CD4-positive, alpha-beta T cell treated with Interleukin-4 for 4 hours (primary cell): ENCODE measurements at places on chromosomes 3 and 15.

DNA sequence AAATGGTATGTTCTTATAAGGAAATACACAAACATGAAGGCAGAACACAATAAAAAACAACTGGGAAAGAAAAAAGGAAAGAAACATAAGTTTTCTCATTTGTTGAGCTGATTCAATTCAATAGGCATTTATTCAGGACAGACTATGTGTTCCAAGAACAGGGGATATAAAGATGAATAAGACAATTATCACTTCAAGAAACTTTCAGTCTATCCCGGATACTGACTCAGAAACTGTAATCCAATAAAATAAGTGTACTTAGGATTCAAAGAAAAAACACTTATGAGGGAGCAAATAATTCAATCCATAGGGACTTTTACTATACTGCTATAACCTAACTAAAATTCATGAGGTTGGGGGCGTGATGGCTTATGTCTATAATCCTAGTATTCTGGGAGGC, 3.5 kb upstream of the POPDC2 start:
- DNase-seq, result no peak

DNA sequence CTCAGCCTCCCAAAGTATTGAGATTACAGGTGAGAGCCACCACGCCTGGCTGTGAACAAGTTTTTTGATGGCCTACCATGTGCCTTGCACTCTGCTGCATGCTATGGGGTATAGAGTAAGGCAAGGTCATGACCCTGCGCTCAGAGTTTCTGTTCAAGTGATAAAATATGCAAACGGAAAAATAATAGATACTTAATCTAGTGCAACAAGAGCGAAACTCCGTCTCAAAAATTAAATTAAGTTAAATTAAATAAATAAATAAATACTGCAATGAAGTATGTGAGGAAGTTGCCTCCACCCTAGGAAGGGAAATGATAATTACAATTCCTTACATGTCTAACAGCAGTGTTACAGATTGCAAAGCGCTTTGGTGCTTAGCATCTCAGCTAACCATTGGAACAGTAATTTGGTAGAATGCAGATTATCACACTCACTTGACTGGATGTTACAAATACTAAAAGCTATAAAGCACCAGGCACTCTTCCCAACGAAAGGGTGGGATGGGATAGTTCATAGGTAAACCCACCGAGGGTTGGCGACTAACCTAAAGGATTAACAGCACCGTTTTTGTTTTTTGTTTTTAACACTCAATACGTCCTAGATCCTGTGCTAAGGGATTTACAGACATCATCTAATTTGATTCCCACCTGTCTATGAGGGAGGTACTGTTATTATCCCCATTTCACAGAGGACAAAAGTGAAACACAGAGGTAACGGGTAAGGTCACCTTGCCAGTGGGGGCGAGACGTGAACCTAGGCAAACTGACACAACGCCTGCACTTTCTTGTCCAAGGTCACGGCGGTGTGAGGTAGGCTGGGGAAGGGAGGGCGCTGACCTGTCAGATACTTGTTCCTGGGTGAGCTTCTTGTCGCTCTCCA, 793 bp upstream of the FANCD2 start:
- DNase-seq, result no peak

DNA sequence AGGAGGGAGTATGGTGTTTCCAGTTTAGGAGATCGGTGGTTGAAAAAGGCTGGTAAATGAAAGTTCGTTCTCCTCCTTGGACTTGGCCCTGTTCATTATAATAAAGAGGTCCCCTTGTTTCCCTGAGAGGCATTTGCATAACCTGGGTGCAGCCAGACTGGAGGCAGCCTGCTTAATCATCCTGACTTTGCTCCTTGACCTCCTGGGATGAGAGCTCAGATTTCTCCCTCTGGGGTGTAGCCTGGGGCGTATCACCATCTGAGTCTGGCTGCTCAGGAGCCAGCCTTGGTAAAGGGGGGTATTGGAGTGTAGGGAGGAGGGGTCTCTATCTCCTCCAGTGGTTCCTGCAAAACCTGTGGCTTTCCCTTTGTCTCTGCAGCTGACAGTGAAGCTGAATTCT, 21.3 kb upstream of the ACAD9 start:
- no peak for DNase-seq

DNA sequence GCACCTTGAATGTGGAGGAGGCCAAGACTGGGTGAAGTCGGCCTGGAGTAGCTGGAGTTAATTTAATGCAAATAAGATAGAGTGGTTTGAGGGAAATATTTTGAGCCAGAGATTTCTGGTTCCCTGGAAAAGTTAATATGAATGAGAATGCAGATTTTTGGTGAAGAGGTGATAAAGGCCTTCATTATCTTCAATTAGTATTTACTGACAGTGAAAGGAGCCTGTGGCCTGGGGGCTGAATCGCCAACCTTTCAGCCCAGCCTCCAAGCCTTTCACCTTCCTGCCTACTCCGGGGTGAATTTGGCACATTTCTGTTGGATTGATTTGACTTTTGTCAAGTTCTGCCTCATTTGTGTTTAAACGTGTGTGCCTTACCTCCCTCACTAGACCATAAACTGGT, 147.8 kb downstream of the SOX2 start:
- DNase-seq, result no peak

- no peak for DNase-seq
Measured at GRCh38 chr15:29278436-29279105, 8.9 kb upstream of the NSMCE3 start.

DNA sequence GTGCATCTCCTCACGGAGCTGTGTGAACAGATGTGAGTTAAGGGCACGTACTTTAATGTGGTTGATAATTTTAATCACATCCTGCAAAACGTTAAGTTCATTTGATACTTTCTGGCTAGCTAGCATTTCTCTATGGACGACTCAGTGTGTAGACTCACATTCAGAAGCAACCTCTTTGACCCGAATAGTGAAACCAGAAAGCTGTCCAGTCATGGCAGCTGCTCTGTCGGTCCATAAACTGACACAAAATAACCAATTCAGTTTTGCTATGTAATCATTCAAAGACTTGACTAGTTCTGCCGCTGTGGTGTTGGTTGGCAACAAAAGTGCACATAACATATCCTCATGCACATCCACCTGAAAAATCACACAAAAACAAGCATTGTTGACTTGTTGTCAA, 3.7 kb upstream of the GFM1 start:
- no peak for DNase-seq

GRCh38 chr15:34999906-35000305, 11.8 kb upstream of the ZNF770 start:
- DNase-seq, result no peak

- DNase-seq, result no peak
Measured at GRCh38 chr3:128623762-128624176, 26.8 kb downstream of the RPN1 start.

DNA sequence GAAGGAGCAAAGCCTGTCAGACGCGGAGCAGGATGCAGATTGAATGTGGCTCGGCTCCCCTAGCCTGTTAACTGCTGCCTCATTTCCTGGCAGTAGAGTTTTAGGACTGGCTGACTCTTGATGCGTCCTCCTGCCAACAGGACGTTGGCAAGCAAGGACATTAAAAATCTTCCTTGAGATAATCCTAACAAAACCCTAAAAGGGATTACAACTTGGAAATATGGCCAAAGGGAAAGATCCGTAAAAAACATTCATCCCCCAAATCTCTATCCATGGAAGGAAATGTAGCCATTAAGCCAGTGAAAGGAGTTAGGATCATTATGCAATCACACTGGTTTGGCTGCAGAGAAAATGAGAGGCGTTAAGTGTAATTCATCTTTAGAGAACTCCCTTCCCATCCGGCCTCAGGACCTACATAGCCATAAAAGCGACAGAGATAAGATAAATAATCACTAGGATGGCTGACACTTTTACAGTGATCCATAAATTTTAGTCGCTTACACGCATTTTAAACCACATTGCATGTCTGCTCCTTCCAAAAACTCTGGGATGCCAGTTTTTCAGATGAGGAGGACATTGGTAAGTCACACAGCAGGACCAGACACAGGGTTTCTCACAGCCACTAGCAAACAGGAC, 44.5 kb upstream of the C3orf80 start:
- DNase-seq, result no peak

DNA sequence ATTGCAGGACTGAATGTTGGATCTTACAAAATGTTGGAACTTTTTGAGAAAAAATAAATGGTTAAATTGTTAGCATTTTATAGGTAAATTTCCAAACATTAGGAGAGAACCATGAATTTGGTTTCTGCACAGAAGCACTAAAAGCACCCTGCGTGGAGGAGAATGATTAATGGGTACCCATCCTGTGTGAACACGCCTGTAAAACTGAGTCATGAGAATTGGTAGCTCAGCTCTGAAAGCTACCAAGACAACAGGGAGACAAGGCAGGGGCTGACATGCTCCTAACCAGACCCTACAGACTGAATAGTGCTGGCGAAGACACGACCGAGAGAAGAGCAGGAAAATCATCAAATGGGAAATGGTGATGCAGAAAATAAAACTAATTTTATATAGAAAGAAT, 32.4 kb upstream of the MTMR10 start:
- no peak for DNase-seq

- DNase-seq, result no peak
Measured at GRCh38 chr3:16148783-16149182, 25.7 kb upstream of the GALNT15 start.

GRCh38 chr3:194386066-194386465, 13.0 kb downstream of the GP5 start:
- DNase-seq, result no peak

- no peak for DNase-seq
Measured at GRCh38 chr3:191139736-191140135, 59.3 kb upstream of the OSTN start.

- DNase-seq, result no peak
Measured at GRCh38 chr3:2614578-2614977, 495.6 kb downstream of the IL5RA start.

GRCh38 chr3:64871834-64872249, 184.0 kb upstream of the ADAMTS9 start:
- DNase-seq, result no peak

DNA sequence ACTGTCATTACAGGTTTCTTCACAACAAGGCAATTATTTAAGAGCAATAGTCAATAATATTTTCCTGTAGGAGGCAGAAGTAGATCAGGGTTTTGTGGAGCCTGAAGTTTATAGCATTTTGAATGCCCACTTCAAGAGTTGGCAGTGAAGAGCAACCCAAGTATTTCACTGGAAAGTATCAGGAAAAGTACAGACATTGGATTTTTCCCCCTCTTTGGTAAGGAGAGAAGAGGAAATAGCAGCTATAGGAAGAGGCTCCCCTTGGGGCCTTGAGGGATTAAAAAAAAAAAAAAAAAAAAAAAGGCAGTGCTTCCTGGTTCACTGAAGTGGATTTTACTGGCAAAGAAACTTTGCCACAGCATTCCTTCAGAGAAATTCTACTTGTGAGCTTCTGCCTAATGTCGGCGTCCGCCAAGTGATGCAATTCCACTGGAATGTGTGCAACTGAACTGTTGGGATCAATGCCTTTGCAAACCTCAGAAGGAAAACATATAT, 5.7 kb upstream of the CNTN6 start:
- no peak for DNase-seq

- no peak for DNase-seq
Measured at GRCh38 chr3:4751029-4751501, 228.2 kb upstream of the BHLHE40 start.

- DNase-seq, result no peak
Measured at GRCh38 chr3:61741551-61741950, 180.2 kb downstream of the PTPRG start.

- no peak for DNase-seq
Measured at GRCh38 chr3:167920747-167921146, 175.0 kb downstream of the GOLIM4 start.

- DNase-seq, result no peak
Measured at GRCh38 chr15:41977757-41978383, 5.5 kb upstream of the EHD4 start.

- DNase-seq, result no peak
Measured at GRCh38 chr3:197376735-197377555, 78.5 kb upstream of the DLG1 start.

DNA sequence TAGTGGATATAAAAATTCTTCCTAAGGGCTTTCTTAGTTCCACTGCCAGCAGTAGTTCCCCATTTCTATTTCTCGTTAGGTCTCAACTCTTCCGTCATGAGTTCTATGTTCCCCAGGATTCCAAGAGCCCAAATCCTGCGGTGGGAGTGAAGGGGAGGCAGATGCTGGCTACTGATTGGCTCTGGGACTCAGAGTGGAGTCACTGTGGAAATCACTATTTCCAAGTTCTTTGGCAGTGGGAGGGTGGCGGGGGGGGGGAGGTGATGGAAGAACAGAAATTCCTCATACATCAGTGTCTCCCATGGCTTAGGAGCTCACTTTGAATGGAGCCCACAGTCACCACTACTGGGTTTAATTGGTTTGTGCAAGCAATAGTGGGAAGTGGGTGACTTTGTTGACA, 5.6 kb downstream of the CCR1 start:
- no peak for DNase-seq

DNA sequence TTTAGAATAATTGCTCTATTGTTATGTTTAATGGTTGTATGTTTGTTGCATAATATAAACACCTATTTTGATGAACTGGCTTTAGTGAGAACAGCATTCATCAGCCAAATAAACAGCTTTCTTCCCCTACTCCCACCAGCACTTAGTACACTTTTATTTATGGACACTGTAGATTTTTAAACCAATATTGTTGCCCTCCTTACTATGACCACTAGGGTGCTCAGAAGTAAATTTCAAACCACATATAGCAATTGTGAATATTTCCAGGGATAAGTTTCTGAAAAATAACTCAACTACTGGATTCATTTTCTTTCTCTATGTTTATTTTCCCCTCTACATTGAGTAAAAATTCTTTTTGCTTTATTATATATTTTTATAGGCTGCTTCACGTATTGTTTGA, 84.7 kb upstream of the PTX3 start:
- no peak for DNase-seq

DNA sequence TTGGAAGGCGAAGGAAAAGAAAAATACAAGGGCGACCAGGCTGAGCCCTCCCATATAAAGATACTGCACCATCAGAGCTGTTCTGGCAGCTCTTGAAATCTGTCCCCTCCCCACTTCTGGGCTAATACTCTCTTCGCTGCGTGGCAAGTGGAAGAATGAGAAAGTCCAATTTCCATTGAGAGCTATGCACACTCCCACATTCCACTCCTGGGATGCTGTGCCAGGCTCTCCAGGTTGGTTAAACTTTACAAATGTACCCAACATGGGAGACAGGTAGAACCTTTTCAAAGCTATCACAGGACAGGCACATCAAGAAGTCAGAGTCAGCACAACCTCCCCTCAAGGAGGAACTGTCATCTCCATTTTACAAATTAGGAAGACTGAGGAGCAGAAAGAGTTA, 465.0 kb downstream of the SHQ1 start:
- no peak for DNase-seq

- no peak for DNase-seq
Measured at GRCh38 chr3:129612534-129613366, 6.3 kb upstream of the PLXND1 start.

- no peak for DNase-seq
Measured at GRCh38 chr15:35465783-35466182, 80.2 kb downstream of the DPH6 start.
